Nephron progenitor cell (in vitro differentiated cells): ENCODE measurements at places on chromosomes 4 and X.

DNA sequence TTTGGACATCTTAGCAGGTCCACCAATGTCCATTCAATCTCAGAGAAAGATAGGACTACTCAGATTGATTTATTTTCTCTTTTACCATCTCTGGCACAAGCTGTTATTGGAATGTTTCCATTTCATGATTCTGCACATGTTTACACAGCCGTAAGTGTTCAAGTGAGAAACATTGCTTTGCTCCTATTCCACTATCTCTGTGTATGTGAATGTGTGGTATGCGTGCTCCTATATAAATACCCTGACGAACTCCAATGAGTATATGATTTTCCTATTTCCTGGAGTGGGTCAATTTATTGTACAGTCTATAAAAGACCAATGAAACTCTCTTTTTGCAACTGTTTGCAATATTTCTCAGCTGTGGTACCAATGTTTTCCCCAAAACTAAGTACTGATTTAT, 221.0 kb upstream of the GALNT7 start:
- no peak for DNase-seq

- DNase-seq: no peak
These were observed 46.7 kb downstream of the DDX60L start for GRCh38 chr4:168433571-168433970.

GRCh38 chrX:139692908-139693307, 15.1 kb downstream of the MCF2 start:
- DNase-seq: no peak

- no peak for DNase-seq
These were observed 628.3 kb upstream of the MAGEB2 start for GRCh38 chrX:29587107-29587506.

DNA sequence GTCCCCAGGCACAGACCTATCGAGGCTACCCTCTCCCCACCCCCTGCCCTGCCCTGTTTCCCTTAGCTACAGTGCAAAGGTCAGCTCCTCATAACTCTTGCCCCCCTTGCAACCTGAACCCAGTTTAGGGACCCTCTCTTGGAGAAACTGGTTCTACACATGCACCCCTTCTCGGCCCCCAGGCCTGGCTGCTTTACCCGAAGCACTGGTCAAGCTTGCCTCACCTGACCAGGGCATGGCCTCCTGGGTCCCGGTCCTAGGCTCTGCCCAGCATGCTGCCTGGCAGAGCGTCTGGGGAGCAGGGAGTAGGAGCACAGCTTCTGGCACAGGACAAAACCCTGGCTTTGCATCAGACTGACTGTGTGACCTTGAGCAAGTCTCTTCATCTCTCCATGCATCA, 28.0 kb downstream of the ZNF185 start:
- no peak for DNase-seq
